ENCODE measurements at places on chromosomes 4 and X.

GRCh38 chr4:137530176-137530575 lies 2.1 kb downstream of the PCDH18 start:
- DNase-seq, result no peak

DNA sequence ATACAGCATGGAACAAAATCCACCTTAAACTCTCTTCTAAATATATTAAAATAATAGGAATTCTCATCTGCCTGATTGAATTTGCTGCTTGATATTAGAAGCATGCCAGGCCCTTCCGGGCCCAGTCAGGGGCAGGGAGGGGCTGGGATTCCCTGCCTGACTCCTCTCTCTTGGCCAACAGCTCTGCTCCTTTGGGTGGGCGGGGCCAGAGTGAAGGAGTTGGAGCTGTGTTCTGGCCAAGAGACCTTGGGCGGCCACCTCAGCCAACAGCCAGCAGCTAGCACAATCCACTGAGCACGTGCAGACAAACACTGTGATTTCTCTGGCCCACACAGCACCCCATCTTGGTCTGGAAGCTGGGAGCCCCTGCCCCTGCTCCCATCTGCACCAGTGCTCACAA lies 140.3 kb downstream of the PJA1 start:
- DNase-seq, result peak; percentile 4

DNA sequence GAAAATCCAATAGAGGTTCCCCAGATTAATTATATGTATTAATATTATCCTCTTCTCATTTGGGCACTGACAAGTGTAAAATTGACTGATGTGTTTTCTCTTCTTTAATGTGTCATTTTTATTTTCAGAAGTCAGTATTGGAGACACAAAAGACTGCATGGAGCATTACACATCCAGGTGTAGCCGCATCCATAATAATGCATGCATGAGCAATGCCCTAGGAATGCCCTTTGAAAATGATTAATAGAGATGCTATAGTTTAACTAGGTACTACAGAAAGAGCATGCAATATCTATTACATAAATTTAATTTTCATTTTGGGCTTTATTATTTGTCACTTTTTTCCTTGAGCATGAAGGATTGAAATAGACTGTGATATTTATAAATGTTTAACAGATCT lies 509.9 kb downstream of the SPOCK3 start:
- DNase-seq, result no peak

DNA sequence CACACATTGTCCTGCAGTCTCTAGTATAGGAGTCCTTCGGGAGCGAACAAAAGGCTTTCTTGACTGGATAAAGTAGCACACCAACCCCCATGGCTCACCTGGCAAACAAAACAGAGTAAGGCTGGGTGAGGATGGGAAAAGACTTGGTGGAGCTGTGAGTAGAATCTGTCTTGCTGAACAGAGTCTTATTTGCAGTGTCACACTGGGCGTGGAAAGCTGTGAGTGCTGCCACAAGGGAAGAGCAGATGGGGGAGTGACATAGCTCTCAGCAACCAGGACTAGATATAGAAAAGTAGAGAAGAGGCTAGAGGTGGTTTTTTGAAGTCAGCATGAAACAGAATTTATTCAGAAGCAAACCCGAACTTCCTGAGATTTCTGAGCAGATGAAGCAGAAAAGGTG lies 137.2 kb upstream of the ESX1 start:
- DNase-seq, result no peak

- peak; percentile 9 for DNase-seq
Measured at GRCh38 chr4:45453258-45453853, 670.5 kb downstream of the GABRG1 start.

DNA sequence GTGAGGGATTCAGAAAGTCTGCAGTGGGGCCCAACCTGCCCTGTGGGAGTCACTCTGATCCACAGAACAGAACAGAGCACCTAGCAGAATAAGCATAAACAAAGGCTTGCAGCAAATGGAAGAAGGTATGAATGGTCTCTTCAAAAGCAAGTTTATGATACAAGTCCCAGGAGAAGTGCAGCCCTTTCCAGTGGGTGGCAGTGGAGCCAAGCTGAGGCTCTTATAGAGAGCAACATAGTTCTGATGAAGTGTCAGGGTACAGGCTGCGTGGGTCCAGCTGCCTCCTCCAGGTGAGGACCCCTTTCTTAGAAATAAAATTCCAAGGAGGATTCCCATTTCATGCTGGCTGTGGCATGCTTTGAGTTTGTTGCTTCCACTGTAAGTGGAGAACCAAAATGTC lies 88.8 kb upstream of the PAK3 start:
- DNase-seq, result no peak

DNA sequence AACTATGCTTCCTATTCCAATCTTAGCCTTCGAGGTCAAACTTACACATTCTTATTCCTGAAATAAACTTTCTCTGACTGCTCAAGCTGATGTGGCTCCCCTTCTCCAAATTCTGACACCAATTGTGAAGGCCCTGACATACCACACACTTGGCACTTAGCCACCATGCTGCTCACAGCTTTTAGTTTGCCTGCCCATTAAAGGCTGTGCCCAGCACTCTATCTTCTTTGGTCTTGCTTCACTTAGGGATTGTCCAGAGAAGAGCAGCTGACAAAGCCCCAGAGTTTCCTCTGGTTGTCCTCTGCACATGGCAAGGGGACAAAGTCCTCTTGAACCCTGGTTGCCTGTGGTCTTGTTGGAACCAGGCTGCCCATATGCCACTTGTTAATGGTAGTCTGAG lies 126.1 kb downstream of the ARHGEF9 start:
- no peak for DNase-seq

GRCh38 chr4:33045334-33045733 lies 2325.2 kb downstream of the PCDH7 start:
- no peak for DNase-seq

DNA sequence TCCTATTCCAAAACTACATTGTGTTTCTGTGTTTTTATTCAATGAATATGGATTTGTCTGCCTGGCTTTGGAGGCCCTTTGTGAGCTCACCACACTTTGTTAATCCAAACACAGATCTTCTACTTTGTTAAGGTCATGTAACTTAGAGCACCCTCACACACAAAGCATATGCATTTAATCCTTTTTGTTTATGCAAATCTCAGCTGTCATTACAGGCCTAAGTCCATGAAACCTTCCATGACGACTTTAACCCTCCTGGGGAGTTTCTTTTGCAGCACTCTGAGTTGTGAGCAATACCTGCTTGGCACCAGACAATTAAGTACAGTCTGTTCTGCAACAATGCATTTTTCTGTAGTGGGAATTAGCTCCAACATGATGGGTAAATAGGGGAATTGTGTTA lies 14.9 kb downstream of the CCSER1 start:
- no peak for DNase-seq

- no peak for DNase-seq
Measured at GRCh38 chrX:17052210-17052609, 105.8 kb downstream of the REPS2 start.

GRCh38 chr4:168852387-168852786 lies 157.7 kb downstream of the CBR4 start:
- no peak for DNase-seq

DNA sequence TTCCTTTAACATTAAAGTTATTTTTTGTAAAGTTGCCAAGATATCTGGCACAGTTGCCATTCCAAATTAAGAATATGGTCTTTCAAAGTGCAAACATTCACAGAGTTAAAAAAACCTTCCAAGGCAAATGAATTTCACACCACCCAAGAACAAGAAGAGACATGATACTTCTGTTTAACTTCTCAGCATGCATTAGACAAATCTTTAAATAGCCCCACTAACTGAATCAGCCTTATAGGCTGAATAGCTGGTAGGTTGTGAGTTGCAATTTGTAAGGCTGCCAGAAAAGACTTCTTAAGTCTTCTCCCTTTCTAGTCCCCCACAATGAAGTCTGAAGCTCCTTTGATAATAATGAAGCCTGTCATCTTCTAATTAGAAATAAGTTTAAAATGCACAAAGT lies 95.6 kb downstream of the MAPK10 start:
- no peak for DNase-seq

GRCh38 chrX:66110112-66110511 lies 53.9 kb upstream of the HEPH start:
- DNase-seq, result peak; percentile 4

GRCh38 chr4:128275346-128275745 lies 12.3 kb downstream of the PGRMC2 start:
- no peak for DNase-seq

All from HEK293T (cell line).